Naive thymus-derived CD4-positive, alpha-beta T cell (primary cell): ENCODE measurements at places on chromosomes 2 and 18. TPM values are rescaled to one million over a fixed set of nuclear protein-coding genes. Genes with fewer than 3 reads are reported as not detected.

AKAIN1 gene
- total RNA-seq = not detected

GRCh38 chr2:145488571-145488970 lies 968.7 kb upstream of the ZEB2 start:
- no peak for DNase-seq

DNA sequence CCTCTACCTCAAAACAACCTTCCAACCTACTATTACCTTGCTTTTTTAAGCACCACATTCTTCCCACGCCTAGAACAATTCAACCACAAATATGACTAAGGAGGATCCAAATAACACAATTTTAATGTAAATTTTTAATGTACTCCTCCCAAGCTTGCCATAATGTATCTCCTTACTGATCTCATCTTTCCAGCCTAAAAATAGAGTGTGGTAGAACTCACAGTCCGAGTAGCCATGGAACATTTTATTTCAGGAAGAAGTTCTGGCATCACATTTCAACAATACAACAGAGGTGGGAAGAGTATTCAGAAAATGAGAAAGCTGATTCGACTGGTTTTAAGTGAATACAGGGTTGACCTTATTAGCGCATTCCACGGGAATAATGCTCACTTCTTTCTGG lies 15.4 kb downstream of the FEZ2 start:
- DNase-seq = no peak

DNA sequence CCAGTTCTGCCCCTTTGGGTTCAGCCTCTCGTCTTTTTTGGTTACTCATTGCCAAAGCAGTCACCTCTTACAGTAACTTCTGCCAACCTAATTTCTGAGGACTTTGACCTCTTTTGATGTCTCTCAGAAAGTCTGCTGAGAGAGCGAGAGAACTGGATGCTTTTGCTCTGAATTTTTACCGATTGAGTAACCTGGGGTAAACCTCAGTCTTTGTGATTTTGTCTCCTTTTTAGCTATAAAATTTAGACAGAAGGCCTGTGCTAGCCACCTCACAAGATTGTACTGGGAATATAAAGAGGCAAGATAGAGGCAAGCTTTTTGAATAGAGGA lies 34.8 kb upstream of the IL1R1 start:
- no peak for DNase-seq

GRCh38 chr2:73703675-73704074 lies 33.5 kb downstream of the TPRKB start:
- DNase-seq = no peak

- DNase-seq = no peak
These were observed 331.9 kb downstream of the PDE11A start for GRCh38 chr2:177740700-177741099.

DNA sequence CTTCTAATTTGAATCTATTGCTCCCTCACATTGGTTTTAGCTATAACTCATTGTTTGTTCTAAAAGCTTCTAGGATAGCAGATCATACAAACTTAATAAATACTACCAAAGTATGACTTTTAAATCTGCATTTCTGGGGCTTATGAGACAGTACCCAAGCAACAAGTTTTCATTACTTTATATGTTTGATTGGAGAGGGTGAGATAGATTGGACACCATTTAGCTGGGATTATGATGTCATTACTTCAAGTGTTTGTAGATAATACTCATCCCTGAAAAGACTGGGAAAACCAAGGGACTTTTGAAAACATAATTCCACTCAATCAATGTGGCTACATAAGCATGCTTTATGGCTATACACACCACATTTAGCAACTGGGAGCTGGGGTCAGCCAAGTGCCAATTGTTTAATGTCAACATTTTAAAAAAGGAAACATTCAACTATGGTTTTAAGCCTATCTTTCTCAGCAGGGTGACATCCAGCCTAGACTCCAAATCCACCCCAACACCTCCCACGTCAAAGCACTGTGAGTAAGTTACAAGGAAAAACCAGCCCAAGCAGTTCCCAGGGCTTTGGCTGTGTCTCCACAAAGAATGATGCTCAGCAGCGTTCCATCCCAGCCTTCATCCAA lies 119.9 kb downstream of the ETAA1 start:
- DNase-seq = no peak
